ENCODE measurements at places on chromosomes 3 and 15.

GRCh38 chr15:64687688-64688087, 87.7 kb downstream of the RBPMS2 start:
- no peak for DNase-seq

GRCh38 chr15:100266166-100266565, 75.6 kb downstream of the ADAMTS17 start:
- no peak for DNase-seq

DNA sequence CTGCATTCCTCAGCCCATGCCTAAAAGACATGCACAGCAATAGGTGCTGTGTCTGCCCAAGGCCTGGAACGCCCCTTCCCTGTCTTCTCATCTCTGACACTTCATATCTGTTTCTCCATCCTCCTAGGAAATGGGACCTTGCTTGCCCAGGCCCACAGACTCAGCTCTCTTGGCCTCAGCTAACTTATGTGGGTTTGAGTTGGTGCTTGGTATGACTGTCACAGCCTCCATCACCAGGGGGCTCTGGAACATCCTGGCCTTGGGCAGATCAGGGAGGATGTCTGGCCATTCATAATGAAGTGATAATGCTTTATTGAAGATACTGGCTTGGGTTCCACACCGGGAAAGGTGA, 156.7 kb upstream of the SMAD3 start:
- no peak for DNase-seq

DNA sequence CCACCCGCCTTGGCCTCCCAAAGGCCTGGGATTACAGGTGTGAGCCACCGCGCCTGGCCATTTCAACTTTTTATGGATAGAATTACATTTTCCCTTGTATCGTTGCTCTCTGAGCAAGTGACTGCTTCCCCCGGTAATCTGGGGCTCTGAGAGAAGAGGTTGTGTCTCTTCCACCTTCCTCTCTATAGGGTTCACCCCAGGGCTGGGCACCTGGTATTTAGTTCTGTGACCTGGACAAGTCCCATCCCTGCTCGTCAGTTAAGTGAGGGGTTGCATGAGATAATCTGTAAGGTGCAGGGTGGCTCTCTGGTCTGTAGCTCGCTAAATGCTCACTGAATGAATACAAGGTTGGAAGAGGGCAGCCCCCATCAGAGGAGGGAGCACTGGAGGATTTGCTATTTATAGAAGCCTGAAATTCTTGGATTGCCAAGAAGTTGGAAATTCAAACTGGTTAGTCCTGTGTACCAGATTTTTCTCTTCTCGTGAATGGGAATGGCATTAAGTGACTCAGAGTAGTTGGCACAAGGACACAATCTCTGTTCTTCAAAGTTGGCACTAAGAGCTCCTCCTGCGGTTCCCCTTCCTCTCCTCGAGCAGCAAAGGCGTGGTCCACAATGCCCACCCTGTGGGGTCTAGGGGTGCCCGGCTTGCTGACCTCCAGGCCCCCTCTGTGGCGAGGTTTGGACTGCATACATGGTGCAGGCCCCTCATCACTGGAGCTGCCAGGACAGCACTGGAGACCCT, 68.1 kb upstream of the DLG1 start:
- DNase-seq = no peak
